ENCODE measurements at places on chromosomes 16 and 17.

DNA sequence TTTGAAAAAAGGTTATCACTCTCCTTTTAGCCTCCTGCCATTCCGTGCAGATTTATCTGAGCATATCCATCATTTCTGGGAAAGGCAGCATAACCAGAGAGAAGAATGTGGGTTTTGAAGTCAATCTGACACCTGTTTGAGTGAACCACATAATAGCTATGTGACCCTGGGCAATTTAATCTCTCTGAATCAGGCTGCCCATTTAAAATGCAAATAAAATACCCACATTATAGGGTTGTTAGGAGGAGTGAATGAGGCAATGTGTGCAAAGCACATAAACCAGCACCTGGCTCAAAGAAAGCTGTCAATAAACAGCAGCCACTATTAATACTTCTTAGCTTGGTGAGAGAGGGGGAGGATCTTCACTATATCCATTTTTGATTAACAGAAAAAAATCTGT lies 88.0 kb downstream of the CACNG1 start:
- DNase-seq = no peak

GRCh38 chr17:36722903-36723263 lies 121.5 kb downstream of the MRM1 start:
- no peak for DNase-seq

GRCh38 chr17:9177212-9177611 lies 155.9 kb downstream of the NTN1 start:
- DNase-seq = no peak

- DNase-seq = no peak
These were observed 495.6 kb upstream of the HSBP1 start for GRCh38 chr16:83312015-83312717.

DNA sequence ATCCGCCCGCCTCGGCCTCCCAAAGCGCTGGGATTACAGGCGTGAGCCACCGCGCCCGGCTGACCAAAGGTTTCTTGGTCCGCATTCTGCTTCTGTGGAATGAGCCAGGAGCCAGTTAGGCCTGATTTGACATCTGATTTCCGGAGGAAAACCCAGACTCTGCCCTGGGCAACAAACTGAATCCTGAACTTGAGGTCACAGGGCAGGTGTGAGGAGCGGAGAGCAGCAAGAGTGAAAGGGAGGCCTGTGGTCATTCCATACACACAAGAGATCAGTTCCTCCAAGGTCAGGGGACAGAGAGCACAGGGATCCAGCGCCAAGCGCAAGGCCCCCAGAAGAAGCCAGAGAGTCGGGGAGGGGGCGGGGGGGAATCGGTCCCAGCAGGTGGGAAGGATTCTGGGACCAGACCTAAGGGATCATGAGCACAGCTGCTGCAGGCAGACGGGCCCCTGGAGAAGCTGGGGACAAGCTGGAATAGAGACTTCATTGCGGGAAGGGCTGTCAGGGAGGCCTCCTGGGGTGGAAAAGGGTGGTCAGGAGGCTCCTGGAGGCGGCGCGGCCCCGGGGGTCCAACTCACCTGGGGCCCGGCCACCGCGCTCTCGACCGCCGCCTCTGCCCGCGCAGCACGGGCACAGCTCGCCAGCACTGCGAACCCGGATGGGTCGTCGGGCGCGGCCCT lies 436 bp downstream of the SHPK start:
- DNase-seq = no peak

DNA sequence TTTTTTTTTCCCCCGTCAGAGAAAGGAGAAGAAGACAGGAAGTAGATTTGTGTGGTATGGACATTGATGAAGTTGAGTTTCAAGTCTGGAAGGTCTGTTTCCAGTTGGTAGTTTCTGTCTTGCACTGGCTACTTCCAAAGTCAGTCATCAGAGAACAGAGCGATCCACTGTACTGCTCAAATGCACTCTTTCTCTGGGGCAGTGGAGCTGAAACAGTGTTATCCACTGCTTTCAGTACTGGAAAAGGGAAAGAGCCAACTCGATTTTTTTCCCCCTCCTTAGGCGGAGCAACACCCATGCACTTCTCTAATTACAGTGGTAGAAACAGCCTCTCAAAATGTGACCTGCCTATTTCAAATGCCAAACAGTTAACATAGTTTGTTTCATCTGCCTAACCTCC lies 7.4 kb downstream of the PRKCA start:
- DNase-seq = no peak

- no peak for DNase-seq
These were observed 43.2 kb downstream of the RPH3AL start for GRCh38 chr17:309361-309888.

GRCh38 chr17:28749516-28750177 lies 5.8 kb downstream of the TRAF4 start:
- DNase-seq = no peak

DNA sequence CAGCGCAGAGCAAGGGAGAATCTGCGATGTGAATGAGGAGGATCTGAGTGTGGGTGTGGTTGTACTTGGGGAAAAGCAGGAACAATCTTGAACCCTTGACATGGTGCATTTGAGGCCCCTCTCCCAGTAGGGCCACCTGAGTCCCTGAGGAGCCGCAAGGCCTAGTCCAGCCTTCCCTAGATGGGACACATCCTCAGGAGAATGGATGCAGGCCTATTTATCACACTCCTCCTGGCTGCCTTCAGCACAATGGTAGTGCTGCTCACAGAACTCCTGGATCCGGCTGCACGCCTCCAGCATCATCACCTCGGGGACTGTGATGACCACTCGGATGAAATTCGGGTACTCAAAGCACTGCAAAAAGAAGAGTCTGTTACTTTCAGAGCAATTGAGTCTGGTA lies 9.0 kb downstream of the TAT start:
- DNase-seq = no peak

DNA sequence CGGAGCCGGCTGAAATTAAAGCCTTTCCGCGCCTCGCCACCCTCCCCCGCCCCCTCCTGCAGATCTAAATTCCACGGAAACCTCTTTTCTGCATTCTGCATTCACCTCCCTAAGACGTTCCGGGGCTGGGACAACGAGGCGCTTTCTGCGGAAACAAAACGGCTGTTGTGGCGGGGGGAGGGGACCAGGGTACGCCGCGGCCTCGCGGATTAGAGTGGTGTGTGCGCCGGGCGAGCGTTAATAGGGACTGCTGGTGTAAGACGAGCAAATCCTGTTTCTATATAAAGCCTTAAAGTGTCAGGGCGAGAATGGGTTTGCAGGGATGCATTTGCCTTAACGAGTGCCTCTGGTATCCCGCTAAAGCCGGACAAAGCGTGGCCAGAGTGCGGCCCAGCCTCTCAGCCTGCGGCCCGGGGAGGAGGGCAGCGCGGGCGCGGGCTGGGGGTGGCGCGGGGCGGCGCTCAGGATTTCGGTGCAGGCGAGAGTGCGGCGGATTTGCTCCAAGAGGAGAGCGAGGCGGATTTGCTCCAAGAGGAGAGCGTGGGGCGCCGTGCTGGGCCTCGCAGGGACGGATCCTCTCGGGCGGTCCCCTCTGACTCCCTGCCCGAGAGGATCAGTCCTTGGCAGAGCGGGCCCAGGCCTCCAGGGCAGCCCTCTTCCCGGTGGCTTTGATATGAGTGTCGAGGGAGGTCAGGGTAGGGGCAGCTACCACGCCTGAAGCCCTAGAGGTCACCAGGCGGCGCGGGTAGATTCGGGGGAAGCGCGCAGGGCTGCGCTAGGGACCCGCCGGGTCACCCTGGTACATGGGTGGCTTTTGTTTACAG lies 5.1 kb downstream of the BAHCC1 start:
- no peak for DNase-seq

GRCh38 chr17:80876950-80877728 lies 114.5 kb upstream of the CHMP6 start:
- peak; percentile 50 for DNase-seq

GRCh38 chr16:35798885-35799426 lies 2339.5 kb downstream of the TP53TG3F start:
- DNase-seq = no peak

DNA sequence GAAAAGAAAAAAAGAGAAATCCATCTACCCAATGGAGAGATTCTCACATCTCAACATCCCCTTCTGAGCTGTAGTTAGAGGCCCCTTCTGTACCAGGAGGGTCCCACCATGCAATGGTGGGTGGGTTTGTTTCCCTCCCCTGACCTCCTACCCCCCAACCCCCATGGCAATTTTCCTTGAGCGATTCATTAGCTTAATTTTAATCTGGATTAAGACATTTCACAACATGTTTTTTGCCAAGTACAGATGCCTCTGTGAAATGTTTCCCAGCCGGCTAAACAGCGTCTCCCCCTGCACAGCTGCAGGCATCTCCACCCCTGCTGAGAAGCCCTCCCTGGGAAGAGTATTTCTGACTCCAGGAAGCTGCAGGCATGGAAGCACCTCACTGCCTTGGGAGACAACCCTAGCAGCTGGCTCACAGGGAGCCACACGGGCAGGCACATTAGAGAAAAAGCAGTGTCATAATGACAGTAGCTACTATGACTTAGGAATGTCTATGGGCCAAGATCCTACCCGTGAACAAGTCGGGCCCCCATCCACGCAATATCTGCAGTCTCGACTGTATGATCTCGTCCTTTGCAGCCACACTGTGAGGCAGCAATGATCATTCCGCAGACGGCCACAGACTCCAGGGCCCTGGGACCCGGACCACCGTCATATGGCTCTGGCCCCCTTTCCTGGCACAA lies 117.3 kb downstream of the ADCY9 start:
- no peak for DNase-seq

- DNase-seq = no peak
These were observed 43.5 kb upstream of the ADCY9 start for GRCh38 chr16:4159726-4160125.

DNA sequence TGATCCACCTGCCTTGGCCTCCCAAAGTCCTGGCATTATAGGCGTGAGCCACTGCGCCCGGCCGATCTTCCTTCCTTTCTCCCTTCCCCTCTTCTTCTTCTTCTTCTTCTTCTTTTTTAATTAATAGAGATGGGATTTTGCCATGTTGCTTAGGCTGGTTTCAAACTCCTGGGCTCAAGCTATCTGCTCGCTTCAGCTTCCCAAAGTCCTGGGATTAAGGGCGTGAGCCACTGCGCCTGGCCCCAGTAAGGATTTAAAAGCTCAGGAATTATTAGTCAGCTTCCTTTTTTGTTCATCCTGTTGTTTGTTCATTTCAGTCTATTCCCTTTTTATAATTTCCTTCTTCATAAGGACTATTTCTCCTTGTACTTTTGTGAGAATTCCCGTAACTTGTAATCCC lies 32.7 kb upstream of the LRRC37A start:
- DNase-seq = no peak

DNA sequence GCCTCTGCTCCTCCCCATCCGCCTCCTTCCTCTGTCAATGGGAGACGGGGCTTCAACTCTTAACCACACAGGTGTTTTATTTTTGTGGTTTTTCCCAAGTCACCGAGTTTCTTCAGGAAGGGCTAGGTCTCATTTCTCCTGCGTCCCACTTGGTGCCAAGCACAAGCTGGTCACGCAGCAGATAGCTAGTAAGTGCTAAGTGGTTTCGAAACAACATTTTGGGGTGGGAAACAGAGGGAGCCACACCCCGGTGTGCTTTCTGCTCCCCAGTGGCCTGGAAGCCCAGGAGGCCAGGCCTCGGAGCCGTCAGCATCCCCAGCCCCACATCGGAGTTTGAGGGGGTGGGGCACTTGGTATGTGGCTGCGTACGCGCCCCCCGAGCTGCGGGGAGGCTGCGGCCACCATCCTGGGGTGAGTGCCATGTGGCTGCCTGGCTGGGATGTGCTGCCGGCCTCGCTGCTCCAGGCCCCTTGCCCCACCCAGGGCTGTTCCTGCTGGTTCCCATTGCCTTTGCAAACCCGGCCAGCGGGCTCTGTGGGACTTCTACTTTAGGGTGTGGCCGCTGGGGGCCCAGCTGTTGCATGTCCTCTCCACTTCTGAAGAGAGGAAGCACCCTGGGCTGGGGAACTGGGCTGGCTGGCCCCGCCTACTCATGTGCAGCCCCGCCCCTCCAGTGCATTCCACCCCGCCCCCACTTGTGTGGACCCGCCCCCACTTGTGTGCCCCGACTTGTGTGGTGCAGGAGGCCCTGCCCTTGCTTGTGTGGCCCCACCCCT lies 55.6 kb downstream of the BAIAP2 start:
- peak; percentile 79 for DNase-seq

DNA sequence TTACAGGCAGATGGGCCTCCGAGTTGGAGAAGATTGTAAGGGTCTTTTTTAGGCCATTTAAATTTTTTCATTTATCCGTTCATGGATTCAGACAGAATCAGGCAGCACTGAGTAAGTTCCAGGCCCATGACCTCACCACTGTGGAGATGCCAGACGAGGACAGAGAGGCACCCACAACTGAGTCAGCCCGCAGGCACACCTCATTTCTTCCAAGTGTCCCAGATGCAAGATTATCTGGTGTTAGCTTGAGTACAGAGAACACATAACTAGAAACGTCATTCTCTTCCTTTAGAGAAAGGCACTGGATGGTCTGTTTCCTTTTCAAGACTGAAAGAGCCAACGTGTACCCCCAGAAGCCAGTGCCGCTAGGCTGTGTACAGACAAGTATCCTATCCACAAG lies 16.9 kb downstream of the CLEC16A start:
- DNase-seq = peak; percentile 77

GRCh38 chr17:64042700-64043485 lies 22.5 kb upstream of the ICAM2 start:
- DNase-seq = no peak

DNA sequence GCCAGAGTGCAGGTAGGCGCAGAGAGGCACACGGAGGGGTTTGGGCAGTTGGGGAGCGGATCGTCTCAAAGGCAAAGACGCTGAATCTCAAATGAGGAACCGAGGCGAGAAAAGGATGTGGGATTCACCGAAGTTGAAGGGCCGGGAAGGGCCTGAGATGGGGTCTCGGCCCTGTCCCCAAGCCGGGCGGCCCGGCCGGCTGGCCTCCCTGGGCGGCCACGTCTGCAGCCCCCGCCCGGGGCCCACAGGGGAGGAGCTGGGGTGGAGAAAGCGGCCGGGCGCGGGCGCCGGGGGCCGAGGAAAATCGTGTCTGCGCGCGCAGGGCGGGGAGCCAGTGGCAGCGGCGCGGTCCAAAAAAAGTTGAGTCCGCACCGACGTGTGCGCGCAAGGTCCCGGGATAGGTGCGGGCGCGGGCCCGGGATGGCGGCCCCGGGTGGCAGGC lies 458 bp downstream of the SLC12A4 start:
- no peak for DNase-seq

GRCh38 chr17:29140631-29141513 lies 39.3 kb downstream of the MYO18A start:
- no peak for DNase-seq

GRCh38 chr16:23563186-23563585 lies 5.7 kb downstream of the UBFD1 start:
- no peak for DNase-seq

- DNase-seq = no peak
These were observed 213.9 kb downstream of the C16orf78 start for GRCh38 chr16:49587511-49587910.

Measured in tibial artery (tissue), 4 donors.